ENCODE measurements at places on chromosomes 1 and 21.

GRCh38 chr1:116002781-116003420 lies 26.6 kb downstream of the SLC22A15 start:
- DNase-seq: no peak

- DNase-seq: no peak
Observed at GRCh38 chr1:225691861-225692516, 39.1 kb upstream of the ENAH start.

GRCh38 chr1:6738987-6739676 lies 37.5 kb upstream of the DNAJC11 start:
- no peak for DNase-seq

- DNase-seq: no peak
Observed at GRCh38 chr1:30108186-30108585, 615.2 kb downstream of the MATN1 start.

GRCh38 chr1:210373878-210374599 lies 45.3 kb downstream of the HHAT start:
- DNase-seq: peak; percentile 66

DNA sequence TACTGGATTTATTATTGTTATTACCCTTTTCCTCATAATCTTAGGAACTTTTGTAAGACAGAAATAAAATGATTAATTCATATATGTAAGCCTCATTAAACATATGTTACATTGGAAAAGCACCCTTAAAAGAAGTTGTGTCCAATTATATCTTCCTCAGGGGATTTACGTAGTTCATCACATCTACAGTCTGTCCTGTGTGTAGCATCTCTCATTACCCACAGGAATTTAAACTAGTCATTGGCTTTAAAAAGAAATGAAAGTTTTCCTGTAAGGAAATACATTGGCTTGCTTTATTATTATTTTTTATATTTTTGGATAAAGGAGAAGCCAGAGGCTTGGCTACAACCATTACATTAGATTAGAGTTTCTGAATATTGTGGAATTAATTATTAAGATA lies 56.1 kb downstream of the SWT1 start:
- DNase-seq: no peak

DNA sequence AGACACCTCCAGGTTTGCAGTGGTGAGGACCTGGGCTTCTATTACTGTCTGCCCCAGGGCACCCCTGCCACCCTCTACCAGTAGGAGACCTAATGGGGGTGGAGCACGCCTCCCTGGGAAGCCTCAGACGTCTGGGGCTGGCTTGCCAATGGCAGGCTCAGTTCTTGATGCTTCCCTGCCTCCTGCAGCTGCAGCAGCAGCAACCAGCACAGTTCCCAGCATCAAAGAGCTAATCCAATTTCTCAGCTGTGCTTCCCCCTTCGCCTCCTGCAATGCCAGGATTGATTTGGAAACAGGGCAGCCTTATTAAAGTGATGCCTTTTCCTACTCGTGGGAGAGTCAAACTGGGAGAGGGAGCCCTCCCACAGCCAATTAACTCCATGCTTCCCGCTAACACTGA lies 8.2 kb downstream of the SYT2 start:
- no peak for DNase-seq

GRCh38 chr1:234972411-234973191 lies 156.0 kb downstream of the TOMM20 start:
- DNase-seq: no peak

GRCh38 chr1:66747501-66747900 lies 4.8 kb upstream of the DYNLT5 start:
- no peak for DNase-seq

GRCh38 chr1:3372317-3372716 lies 82.1 kb upstream of the ARHGEF16 start:
- no peak for DNase-seq

DNA sequence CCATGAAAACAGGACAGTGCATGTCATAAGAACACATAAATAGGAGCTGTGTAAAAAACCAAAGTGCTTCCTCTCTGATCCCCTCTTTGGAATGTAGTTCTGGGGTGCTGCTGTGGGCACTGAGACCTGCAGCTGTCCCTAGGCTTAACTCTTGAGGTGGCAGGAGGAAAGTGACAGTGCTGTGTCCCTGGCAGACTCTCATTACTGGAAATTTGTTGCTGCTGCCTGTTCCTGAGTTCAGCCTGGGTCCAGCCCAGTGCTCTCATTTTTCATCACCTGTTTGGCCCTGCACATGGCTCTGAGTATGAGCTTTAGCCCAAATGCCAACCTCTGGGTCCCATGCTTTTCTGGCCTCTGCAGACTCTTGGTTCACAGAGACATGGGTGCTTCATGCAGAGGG lies 329.3 kb downstream of the DSCAM start:
- DNase-seq: no peak

DNA sequence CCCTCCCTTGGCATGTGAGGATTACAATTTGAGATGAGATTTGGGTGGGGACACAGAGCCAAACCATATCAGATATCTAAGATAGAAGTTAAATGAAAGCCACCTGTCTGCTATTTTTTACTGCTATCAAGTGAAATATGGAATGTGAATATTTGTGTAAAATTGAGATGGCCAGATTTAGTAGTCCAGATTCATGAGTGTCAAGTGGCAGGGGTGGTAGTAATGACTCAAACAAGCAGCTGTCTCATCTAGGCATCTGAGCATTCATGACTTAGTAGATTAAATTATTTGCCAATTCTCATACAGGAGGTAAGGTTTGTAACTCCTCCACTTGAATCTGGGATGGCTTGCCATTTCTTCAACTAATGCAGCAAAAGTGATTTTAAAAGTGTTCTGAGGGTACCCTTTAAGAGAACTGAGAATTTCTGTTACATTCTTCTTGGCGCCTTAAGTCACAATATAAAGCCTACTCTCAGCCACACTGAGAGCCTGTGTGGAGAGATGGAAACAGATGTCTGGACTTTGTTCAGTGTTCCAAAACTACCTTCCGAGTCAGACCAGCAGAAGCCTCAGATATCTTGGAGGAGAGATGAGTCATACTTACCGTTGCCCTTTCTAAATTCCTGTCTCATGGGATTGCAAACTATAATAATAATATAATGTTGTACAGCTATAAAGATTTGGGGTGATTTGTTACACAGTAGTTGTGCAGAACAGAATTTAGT lies 1065.6 kb upstream of the TMPRSS15 start:
- no peak for DNase-seq

GRCh38 chr1:117812869-117813511 lies 116.4 kb downstream of the GDAP2 start:
- no peak for DNase-seq

GRCh38 chr21:44792702-44793591 lies 8.7 kb downstream of the UBE2G2 start:
- peak; percentile 54 for DNase-seq

GRCh38 chr1:5597171-5597850 lies 394.9 kb downstream of the NPHP4 start:
- DNase-seq: no peak

DNA sequence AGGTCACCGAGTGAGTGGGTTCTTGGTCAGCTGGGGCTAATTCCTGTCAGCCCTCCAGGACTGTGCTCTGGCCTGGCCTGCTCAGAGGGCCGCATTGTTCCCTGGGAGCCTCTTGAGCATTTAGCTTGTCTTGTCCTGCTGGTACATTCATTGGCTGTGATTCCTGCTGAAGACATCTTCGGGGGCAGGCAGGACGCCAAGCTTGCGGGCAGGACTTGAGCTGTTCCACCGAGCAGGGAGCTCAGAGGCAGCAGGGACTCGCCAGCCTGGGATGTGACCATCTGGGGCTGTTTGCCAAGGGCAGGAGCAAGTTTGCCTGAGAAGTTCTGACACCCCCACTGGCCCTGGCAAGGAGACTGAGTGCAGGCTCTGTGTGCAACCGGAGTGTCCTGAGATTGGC lies 7.0 kb upstream of the SLC26A9 start:
- DNase-seq: no peak

GRCh38 chr1:16022393-16022792 lies 557 bp downstream of the CLCNKA start:
- no peak for DNase-seq

DNA sequence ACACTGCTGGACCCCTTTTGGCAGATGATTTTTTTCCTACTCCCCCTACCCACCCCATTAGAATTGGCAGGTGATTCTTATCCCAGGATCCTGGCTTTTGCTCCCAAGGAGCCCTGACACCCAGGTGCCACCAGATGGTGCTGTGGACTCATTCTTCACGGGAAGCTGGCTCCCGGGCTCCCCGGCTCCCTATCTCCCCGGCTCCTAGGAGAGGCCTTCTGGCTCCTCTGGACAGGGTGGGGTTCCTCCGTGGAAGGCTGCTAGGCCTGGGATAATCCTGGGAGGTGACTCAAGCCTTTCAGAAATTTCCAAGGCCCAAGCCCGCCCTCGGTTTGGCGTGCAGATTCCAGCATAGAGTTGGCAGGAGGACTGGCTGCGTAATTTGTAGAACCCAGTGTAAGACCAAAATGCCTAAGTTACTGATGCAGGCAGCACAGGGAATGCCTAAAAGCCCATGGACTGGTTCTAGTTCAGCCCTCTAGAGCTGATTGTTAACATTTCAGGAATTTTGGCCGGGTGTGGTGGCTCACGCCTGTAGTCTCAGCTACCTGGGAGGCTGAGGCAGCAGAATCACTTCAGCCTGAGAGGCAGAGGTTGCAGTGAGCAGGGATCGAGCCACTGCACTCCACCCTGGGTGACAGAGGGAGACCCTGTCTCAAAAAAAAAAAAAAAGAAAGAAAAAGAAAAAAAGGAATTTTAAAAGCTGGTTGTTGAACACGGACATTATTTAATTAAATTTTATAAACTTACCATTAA lies 6.8 kb upstream of the BSDC1 start:
- DNase-seq: peak; percentile 37

- no peak for DNase-seq
Observed at GRCh38 chr1:90712915-90713730, 4.0 kb downstream of the BARHL2 start.

DNA sequence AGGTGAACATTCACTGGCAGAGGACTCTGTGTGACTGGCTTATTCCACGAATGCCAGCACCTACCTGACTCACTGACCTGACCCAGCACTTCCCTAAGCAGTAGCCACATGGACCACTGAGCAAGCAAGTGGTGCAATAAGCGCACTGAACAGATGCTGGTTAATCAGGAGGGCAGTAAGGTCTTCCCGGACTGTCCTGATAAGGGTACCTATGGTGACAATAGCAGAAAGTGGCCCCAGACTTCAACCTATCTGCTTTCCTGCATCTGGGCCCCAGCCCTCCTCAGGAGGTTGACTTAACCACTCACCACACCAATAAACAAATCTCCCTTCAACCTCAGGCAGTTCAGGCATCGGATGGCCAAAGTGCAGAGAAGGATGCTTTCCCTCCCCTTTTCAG lies 65.7 kb downstream of the SETD4 start:
- DNase-seq: no peak

DNA sequence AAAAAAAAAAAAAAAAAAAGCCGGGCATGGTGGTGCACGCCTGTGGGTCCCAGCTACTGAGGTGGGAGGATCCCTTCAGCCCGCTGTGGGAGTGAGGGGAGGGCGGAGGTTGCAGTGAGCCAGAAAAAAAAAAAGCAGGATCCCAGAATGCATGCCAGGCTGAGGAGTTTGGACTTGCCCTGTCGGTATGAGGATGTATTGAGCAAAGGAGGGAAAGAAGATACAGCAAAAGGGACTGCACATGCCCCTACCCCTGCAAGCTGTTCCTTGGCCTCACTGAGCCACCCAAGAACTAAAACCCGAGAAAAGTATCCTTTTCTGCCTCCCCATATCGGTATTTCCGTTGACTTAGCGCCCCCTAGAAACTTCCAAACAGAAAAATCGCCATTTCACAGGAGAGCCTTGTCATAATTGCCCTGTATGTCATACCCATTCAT lies 1.3 kb upstream of the GPATCH4 start:
- DNase-seq: no peak
